Stimulated activated CD4-positive, alpha-beta T cell treated with anti-CD3 and anti-CD28 coated beads, Interleukin-15, amount 100 ng/mL, for 24 hours (primary cell): ENCODE measurements at places on chromosomes 11 and 22.
A peak's percentile ranks its signal among the peaks of the same experiment; 100 is the strongest.

GRCh38 chr11:128214263-128214662, 373.1 kb downstream of the ETS1 start:
- no peak for DNase-seq

DNA sequence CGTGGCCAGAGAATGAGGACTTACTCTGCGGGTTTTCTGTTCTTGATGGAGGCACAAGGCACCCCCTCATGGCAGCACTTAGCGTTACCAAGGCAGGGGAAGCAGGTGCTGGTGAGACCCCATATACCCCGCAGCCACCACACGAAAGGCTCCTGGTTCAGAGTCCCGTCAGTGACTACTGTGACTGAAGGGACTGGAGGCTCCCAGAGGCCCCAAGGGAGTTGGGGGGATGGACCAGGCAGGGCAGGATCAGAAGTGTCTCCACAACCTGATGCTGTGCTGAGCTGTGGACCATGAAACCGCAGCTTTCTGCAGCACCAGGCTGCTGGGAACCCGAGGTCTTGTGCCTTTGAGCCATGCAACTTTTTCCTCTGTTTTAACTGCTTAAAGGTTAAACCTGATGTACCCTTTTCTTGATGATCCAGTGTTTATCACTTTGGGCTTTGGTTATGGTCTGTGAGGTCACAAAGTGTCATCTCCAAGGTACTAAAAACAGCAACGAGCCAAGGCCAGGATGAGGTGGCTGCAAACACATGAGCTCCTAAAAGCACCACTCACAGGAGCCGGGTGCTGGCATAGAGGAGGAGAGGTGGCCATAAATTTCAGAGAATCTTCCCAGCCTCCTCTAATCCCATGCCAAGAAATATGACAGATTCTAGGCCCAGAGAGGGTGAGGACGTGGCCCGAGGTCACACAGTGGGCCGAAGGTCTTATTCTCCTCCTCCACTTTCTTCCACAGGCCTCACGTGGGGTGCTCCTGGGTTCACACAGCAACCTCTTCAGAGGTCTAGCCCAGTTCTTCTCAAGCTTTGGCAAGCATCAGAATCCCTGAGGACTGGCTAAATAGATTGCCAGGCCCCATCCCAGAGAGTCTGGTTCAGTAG, 4.2 kb upstream of the LRRC32 start:
- no peak for DNase-seq

DNA sequence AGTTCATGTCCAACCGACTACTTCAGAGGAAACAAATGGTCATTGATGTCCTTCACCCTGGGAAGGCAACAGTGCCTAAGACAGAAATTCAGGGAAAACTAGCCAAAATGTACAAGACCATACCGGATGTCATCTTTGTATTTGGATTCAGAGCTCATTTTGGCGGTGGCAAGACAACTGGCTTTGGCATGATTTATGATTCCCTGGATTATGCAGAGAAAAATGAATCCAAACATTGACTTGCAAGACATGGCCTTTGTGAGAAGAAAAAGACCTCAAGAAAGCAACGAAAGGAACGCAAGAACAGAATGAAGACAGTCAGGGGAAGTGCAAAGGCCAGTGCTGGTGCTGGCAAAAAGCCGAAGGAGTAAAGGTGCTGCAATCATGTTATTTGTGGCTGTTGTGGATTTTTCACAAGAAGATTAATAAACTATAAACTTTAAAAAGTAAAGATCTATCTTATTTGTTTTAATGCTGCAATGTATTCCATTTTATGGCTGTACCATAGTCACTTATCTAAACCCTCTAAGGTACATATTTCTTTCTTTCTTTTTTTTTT, 20.1 kb upstream of the HIPK3 start:
- no peak for DNase-seq

- no peak for DNase-seq
Measured at GRCh38 chr11:76669901-76670484, 554 bp downstream of the LRRC32 start.

DNA sequence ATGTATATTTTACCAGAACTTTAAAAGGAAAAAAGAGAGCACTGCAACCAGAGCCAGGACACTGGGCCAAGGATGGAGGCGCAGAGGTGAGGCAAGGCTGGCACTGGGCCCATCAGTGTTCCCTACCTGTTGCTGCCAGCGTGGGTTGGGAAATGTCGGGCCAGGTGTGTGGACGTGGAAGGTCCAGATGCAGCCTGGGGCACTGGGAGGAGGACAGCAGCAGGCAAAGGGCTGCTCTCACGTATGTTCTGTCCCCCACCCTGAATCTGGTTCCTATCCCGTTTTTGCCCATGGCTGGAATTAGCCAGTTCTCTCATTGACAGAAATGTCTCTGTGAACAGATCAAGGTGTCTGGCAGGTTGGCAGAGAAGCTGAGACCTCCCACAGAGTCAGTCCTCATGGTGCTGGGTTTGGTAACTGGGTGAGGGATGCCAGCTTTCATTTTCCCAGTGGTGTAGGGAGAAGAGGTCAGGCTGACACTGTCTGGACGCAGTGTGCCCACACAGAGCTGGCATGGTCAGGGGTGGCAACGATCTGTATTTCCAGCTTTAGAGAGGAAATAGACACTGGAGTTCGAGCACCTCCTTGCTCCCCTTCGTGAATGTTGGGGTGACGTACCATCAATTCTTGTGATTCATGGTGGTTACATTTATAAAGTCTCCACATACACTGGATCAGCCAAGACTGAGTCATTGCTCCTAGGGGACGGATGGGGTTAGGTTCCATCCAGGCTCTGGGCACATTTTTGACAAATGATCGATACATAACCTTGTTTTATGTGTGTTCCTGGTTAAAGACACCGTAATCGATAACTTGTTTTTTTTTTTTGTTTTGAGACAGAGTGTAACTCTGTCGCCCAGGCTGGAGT, 4.3 kb upstream of the PNPLA3 start:
- DNase-seq: no peak

GRCh38 chr11:117185736-117186430, 7.3 kb downstream of the SIDT2 start:
- no peak for DNase-seq

DNA sequence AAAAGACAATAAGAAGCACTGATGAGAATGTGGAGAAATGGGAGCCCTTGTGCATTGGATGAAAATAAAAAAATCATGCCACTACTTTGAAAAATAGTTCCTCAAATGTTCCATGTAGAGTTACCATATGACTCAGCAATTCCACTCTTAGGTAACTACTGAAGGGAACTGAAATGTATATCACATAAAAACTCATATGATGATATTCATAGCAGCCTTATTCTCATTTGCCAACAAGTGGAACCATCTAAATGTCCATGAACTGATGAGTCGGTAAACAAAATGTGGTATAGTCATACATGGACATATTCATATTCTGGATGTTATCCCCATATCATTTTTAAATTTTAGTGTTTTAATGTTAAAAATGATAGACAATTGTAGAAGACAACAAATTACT, 3.5 kb downstream of the KRTAP5-9 start:
- DNase-seq: no peak

GRCh38 chr22:45009606-45010531, at the start of gene PHF21B:
Gene PHF21B (minus strand): TSS chr22:45010005. CDS start chr22:45009549, 456 bp downstream.
- peak; percentile 50 for DNase-seq

- DNase-seq: no peak
Measured at GRCh38 chr11:76935042-76935441, 74.3 kb downstream of the ACER3 start.

DNA sequence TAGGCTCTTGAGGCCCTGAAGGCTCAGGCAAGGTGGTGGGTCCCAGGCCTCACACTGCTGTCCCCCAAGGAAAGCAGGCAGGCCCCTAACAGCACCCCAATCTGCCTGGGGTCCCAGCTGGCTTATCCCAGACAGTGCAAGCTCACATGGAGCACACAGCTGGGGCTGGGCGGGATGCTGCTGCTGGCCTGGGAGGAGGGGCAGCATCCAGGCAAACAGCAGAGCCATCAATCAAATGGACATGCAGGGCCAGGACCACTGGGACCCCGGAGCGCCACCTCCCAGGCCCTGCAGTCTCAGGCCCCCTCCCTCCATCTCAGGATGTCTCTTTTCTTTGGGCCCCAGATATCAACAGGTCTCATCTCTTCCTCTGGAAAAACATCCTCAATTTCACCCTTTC, 140.3 kb downstream of the BRD1 start:
- no peak for DNase-seq

GRCh38 chr11:18457450-18457849, 1.8 kb downstream of the LDHAL6A start:
- DNase-seq: no peak
